Large intestine (tissue), 12 donors: ENCODE measurements at places on chromosomes 4 and X. TPM values are rescaled to one million over a fixed set of nuclear protein-coding genes. Genes with fewer than 3 reads are reported as not detected.

GRCh38 chr4:66736606-66737005, 808.7 kb downstream of the CENPC start:
- no peaks in the 10 kb centered on the region for H3K4me1 ChIP-seq
- H3K27ac ChIP-seq = no peak overlapping the region
- DNase-seq = no peak
- no peaks in the 10 kb centered on the region for H3K36me3 ChIP-seq

DNA sequence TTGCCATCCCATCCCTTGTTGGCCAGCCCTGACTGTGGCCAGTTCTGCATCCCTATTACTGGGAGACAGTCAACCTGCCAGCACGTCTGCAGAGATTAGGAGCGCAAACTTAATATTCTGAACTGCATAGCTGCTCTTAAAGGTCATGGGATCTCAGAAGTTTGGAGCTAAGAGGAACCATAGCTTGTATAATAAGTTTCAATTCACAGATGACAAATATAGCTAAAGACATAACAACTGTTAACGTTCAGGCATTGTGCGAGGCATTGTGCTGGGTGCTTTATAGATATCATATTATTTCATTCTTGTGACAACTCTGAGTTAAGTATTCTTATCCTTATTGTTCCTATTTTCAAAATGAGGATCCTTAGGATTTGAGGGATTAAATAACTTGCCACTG, 3.7 kb downstream of the SCARB2 start:
- H3K36me3 ChIP-seq = peaks cover 4% of the 10 kb centered on the region
- no peaks in the 10 kb centered on the region for H3K27me3 ChIP-seq
- peaks cover 61% of the 10 kb centered on the region for H3K4me1 ChIP-seq
- no peak overlapping the region for H3K4me3 ChIP-seq

DNA sequence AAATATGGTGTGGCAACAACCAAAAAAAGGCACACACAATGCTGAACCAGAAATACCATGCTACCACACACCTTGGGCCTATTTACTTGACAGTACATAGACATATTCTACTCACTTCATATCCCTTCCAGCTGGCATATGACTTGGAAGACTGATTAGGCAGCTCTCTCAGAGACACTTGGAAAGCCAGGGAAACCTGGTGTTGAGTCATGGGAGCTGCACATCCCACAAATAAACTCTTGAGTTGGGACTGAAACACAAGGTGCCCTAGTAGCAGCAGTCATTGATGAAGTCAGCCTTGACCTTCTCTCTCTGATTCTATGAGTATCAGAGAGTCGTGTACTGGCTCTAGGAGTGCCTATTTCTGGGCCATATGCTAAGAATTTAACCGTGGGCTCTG, 776.6 kb upstream of the LCORL start:
- H3K27ac ChIP-seq = no peak overlapping the region
- H3K36me3 ChIP-seq = no peaks in the 10 kb centered on the region
- no peak for DNase-seq
- no peak overlapping the region for H3K4me3 ChIP-seq
- H3K27me3 ChIP-seq = no peaks in the 10 kb centered on the region

Gene UGT8
- polyA plus RNA-seq = 76.6 TPM

- H3K27ac ChIP-seq = no peak overlapping the region
- H3K4me3 ChIP-seq = no peak overlapping the region
- H3K4me1 ChIP-seq = no peaks in the 10 kb centered on the region
- DNase-seq = no peak
- H3K27me3 ChIP-seq = no peaks in the 10 kb centered on the region
- no peaks in the 10 kb centered on the region for H3K36me3 ChIP-seq
These were observed 345.7 kb upstream of the HS3ST1 start for GRCh38 chr4:11774346-11774745.

DNA sequence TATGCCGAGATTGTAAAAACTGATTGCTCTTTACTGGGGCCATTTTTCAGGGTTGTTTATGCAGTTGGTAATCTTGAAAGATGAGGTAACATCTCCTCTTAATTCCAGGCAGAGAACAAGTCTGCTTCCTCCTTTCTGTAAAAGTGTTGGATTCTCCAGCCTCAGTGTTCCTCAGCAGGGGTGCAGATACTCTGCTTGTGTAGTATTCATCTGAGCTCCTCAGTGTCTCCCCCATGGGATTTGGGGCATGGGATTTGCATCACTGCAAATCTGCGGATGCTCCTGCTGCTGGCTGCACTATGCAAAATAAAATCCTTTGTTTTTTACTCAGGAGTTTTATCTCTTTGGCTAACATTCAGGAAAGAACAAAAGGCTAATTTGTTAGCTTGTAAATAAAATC, 104.9 kb upstream of the ATP8A1 start:
- no peaks in the 10 kb centered on the region for H3K4me1 ChIP-seq
- H3K27me3 ChIP-seq = no peaks in the 10 kb centered on the region
- H3K4me3 ChIP-seq = no peak overlapping the region
- no peak for DNase-seq
- H3K27ac ChIP-seq = no peak overlapping the region
